ENCODE measurements at places on chromosomes 6 and 20. TPM values are rescaled to one million over a fixed set of nuclear protein-coding genes. Genes with fewer than 3 reads are reported as not detected.

Gene PACSIN1
- 0.17 TPM for polyA plus RNA-seq

Gene RBM24
- polyA plus RNA-seq, result 215 TPM

Gene E2F1
- polyA plus RNA-seq, result 0.84 TPM

Gene HCRTR2
- polyA plus RNA-seq, result 0.01 TPM

Gene ZC3H12D
- 0.28 TPM for polyA plus RNA-seq

Measured in psoas muscle (tissue), 8 donors.